Activated T-cell treated with anti-CD3 and anti-CD28 coated beads, Interleukin-2, amount 50 U/mL, for 4 hours (primary cell): ENCODE measurements at places on chromosomes 7 and 10.

- no peak for DNase-seq
Measured at GRCh38 chr10:32065856-32066255, 9.6 kb upstream of the KIF5B start.

DNA sequence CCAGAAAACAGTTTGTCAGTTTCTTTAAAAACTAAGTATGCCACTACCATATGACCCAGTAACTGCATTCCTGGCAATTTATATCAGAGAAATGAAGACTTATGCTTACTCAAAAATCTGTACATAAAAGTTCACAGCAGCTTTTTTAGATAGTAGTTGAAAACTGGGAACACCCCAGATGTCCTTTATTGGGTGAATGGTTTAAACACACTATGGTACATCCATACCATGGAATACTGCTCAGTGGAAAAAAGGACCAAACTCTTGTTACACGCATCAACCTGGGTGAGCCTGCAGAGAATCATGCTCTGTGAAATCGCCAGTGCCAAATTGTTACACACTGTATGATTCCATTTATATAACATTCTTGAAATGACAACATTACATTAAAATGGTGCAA is 127.6 kb upstream of the RET start:
- DNase-seq, result no peak

DNA sequence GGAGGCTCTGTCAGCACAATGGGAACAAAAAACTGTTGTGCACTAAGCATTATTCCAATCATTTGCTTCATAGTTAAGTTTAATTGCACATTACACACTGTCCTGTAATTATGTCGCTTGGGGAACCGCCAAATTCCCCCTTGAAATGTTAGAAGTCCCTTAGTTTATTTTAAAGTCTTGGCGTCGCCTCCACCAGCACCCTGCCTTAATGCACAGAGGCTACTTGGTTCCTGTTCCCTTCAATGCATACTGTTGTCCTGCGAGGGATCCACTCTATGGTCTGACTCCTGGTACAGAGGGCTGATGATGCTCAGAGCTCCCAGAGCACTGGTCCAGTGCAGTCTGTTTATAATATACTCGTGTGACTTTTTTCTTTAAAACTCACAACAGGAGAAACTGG is 330.7 kb downstream of the ELMO1 start:
- no peak for DNase-seq

DNA sequence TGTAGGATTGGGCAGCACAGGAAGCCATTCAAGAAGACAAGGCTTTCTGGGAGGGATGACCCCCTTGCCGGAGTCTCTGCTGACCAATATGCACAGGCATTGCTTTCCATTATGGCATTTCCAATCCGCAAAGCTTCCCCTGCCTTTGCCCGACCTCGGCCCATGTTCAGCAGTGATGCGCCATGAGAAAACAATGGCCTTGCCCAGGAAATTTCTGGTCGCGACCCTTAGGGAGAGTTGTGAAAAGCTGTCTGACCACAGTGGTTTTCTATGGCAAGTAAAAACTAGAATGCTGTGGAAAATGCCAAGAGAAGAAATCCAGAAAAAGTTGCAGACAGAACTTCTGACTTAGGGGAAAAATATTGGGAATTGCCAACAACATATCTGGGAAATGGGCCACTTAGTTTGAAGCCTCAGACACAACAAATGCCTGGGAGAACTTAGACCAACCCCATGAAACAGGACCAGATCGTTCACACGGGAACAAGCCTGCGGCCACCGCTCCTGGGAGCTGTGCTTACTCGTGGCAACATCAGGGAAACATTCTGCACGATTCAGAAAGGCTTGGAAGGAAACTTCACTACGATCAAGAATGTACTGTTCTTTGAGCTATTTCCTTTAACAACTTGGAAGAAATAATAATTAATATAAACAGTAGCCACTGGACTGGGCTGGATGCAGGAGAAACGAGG is 512.4 kb downstream of the TNS3 start:
- no peak for DNase-seq

DNA sequence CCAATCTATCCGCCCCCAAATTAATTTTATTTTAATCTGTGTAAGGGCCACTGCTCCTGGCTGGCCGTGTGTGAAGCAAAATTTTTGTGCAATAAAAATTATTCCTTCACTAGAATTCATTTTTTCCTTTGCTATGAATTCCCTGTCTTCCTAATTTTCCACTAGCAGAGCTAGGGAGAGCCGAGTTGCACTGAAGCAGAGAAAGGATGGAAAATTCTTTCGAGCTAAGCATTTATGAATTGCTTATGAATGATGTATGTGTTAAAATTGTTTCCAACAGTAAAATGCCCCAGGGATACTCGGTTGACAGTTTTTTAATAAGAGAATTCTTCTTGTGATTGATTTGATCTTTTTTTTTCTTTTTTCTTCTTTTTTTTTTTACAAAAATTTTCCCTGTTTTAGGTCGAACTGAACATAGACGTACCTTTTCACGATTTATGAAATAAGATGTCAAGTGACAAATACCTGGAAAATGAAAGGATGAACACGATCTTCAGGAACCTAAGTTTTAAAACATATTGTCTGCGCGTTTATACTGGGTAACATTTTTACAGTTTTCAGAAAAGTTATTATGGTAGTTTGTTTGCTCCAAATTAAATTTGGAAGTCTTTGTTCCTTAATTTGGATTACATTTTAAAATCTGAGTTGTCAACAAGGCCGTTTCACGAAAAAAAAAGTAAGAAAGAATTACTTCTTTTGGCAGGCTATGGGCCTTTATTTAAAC is 288.8 kb upstream of the NFE2L3 start:
- DNase-seq, result no peak

GRCh38 chr7:47714669-47715607 is 133.0 kb upstream of the TNS3 start:
- DNase-seq, result no peak

- DNase-seq, result no peak
Measured at GRCh38 chr7:13835442-13835841, 154.0 kb downstream of the ETV1 start.
